ENCODE measurements at places on chromosomes 16 and 17.
A peak's percentile ranks its signal among the peaks of the same experiment; 100 is the strongest.

DNA sequence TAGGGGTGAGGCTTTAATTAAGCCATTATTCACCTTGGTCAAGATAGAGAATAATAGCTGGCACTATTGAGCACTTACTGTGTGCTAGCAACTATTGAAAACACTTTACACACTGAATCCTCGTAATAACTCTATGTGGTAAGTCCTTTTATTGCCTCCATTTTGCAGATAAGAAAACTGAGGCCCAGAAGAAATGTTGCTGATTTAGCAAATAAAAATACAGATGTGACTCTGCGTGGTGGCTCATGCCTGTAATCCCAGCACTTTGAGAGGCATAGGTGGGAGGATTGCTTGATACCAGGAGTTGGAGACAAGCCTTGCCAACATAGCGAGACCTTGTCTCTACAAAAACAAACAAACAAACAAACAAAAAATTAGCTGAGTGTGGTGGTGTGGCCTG lies 19.4 kb downstream of the OTOA start:
- DNase-seq, result no peak

GRCh38 chr17:63537991-63538692 lies 12.1 kb upstream of the DCAF7 start:
- DNase-seq, result no peak

DNA sequence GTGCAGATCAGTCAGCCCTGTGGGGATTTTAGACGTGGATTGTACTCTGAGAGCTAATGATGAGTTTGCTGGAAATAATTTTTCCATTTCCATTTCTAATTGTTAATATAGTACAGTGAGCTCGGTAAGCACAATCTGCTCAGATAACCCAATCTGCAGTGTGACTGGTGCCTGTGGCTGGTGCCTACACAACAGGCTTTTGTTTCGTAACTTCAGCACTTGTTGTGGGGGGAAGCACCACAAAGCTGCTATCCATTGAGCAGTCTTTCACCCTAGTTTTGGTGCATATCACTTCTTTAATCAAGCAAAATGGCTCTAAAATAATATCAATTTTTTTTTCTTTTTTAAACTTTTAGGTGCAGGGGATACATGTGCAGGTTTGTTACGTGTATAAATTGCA lies 534.9 kb upstream of the HSBP1 start:
- DNase-seq, result no peak

GRCh38 chr16:57226701-57227621 lies 18.1 kb upstream of the ARL2BP start:
- no peak for DNase-seq

DNA sequence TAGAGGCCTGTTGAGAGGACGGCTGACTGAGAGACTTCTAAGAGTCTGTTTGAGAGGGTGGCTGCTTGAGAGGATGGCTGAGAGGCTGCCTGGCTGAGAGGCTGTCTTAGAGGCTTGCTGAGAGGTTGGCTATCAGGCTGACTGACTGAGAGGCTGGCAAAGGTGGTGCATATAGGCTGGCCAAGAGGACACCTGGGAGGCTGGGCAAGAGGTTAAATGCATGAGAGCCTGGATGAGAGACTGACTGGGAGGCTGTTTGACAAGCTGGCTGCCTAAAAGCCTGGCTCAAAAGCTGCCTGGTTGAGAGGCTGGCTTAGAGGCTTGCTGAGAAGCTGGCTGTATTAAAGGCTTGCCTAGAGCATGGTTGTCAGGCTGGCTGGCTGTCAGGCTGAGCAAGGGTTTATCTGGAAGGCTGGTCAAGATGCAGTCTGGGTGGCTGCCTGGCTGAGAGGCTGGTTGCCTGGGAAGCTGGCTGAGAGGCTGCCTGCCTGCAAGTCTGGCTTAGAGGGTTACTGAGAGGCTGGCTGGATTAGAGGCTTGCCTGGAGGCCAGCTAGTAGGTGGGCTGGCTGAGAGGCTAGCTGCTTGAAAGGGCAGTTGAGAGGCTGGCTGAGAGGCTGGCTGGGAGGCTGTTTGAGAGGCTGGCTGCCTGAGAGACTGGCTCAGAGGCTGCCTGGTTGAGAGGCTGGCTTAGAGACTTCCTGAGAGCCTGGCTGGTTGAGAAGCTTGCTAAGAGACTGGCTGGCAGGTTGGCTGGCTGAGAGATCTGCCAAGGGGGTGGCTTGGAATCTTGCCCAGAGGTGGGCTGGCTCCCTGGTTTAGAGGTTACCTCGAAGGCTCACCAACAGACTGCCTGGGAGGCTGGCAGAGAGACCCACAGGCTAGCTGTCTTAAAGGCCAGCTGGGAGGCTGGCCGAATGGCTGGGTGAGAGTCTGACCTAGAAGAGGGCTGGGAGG lies 38.3 kb upstream of the ACSM2B start:
- no peak for DNase-seq

DNA sequence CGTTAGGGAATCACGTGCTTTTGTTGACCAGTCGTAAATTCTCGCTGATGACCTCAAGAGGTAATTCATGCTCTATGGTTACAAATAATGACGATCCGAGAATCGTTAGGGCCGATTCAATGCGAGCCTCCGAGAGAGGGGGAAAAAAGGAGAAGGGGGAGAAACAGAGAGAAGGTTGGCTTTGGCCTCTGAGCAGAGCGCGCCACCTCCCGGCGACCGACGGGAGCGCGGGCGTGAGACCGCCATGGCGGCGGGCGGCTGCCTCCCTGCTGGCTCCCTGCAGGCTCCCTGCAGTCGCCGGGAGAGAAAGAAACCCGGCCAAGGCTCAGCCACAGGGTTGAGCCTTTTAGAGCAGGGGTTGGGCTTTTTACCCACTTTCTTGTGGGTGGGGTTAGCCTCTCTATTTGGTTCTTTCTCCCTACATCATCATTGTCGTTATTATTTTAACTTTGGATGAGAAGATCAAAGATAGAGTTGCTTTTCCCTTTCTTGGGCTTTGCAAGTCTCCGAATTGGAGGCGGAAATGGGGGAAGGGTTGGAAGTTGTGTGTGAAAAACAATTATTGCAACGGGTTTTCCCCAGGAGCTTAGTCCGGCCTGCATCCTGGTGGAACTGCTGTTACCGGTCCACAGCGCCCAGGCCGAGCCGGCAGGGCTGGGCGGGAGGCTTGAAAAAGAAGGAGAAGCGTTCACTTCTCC lies 410 bp upstream of the HOXB5 start:
- DNase-seq, result no peak

DNA sequence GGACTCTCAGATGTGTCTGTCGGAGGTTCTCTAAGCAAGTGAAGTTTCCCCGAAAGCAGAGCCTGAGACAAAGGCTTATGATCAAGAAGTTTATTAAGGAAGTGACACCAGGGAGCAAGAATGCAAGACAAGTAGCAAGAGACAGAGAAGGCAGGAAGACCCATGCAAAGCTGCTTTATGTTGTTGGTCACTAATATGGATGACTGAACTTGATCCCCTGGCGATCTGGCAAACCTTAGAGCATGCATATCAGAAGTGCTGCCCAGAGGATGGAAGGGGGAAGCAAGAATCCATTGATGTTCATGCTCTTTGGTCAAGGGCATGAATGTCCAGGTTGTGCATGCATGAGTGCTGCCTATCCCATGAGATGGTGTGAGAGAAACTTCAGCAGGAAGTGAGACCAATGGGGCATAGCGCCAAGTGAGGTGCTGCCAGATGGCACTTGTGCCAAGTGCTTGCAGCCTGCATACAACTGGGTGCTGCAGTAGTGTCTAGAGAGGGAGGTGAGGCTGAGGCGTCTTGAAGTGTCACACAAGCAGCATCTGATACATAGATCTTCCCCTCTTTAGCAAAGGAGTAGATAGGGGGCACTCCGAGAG lies 176.5 kb downstream of the SALL1 start:
- DNase-seq, result no peak

GRCh38 chr16:29877266-29877961 lies 14.4 kb upstream of the CDIPT start:
- DNase-seq, result peak; percentile 80

DNA sequence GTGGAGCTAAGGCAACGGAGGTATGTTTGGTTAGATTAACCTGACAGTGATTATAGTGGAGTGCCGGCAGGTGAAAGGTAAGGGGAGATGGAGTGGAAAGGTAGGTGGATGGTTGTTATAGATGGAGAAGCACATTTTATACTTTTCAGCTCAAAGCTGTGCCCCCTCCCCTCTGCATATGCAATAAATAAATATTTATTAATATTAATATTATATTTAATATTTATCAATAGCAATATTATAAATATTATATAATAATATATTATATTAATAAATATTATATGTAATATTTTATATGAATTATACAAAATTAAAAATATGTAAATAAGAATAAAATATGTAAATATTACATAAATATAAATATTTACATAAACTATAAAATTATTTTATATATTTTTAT lies 70.0 kb downstream of the WSCD1 start:
- no peak for DNase-seq

GRCh38 chr16:51383909-51384308 lies 232.8 kb upstream of the SALL1 start:
- peak; percentile 19 for DNase-seq

- DNase-seq, result no peak
Observed at GRCh38 chr16:85171759-85172454, 59.6 kb upstream of the CIBAR2 start.

DNA sequence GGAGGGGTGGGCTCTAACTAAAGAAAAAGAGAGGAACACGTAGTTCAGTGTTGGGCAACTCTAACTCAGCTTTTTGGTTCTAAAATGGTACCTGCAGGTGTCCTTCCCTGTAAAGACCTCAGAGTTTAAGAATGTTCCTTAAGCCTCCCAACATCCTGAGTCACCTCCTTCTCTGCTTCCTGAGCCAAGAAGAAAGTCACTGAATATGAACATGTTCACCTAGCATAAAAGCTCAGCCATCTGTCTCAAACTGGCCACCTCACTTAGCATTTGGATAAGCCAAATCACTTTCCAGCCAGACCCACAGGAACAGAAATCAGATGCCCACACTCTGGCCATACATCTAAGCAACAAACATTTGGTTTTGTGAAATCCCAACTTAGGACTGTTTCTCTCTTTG lies 3.7 kb downstream of the TMEM98 start:
- no peak for DNase-seq

DNA sequence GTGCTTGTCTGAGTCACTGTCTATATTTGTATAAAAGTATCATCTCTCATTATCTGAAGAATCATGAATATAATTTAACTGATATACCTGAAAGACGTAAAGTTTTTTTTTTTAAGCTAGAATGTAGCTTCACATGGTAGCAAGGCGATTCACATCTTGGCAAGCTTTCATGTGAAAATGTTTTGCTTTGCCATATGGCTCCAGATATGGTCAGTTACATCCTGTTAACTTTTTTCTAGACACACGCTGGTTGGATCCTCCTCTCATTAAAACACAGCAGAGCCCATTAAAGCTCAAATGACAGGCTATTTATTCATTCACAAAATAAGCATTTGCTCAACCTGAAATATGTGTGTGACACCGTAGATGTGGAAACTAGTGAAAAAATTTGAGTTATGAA lies 412.8 kb downstream of the KIF2B start:
- DNase-seq, result no peak

DNA sequence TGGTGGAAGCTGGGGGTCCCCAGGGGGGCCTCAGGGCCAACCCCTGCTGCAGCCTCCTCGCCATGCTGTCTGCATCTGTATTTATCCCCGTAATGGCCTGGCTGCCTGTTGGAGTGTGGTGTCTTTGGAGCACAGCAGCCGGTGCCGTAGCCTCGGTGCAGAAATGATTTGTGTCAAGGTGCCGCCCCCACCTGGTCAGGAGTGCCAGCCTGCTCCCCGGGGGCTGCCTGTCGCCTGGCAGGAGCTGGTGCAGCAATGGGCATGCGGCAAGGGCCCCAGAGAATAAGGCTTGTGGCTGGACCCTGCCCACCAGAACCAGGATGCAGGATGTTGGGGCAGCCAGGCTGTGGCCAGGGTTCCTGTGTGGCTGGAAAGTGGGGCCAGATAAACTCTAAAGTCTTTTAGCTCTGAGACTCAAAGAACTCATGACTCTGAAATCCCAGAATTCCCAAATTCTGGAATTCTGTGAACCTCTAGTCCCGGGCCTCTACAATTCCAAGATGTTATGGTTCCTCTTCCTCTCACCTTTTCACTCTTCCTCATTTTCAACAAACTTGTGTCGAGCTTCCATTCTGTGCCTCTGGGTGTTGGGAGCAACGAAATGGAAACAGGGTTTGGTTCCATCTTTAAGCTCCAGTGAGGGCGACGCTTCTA lies 5.9 kb downstream of the CPNE2 start:
- no peak for DNase-seq

DNA sequence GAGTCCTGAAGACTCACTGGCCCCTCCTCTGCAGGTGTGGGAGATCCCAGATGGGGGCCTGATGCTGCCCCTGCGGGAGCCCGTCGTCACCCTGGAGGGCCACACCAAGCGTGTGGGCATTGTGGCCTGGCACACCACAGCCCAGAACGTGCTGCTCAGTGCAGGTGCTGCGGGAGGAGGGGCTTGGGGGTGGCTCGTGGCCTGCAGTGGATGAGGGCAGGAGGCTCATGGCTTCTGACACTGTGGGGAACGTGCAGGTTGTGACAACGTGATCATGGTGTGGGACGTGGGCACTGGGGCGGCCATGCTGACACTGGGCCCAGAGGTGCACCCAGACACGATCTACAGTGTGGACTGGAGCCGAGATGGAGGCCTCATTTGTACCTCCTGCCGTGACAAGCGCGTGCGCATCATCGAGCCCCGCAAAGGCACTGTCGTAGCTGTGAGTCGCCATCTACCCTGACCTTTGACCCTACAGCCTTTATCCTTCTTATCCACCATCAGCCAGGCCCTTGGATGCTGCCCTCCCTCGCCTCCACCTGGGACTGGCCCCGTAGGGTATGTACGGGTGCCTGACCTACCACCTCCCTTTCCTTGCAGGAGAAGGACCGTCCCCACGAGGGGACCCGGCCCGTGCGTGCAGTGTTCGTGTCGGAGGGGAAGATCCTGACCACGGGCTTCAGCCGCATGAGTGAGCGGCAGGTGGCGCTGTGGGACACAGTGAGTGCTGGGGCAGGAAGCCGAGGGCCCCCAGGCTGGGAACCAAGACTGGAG lies 3.6 kb downstream of the CORO1A start:
- no peak for DNase-seq

GRCh38 chr17:75239778-75240393 lies 21.5 kb downstream of the GGA3 start:
- no peak for DNase-seq

- no peak for DNase-seq
Observed at GRCh38 chr17:13734880-13735279, 133.2 kb upstream of the HS3ST3A1 start.

- no peak for DNase-seq
Observed at GRCh38 chr17:32870027-32870670, 6.8 kb downstream of the MYO1D start.

- DNase-seq, result no peak
Observed at GRCh38 chr17:78272914-78273258, 41.5 kb downstream of the TMEM235 start.

DNA sequence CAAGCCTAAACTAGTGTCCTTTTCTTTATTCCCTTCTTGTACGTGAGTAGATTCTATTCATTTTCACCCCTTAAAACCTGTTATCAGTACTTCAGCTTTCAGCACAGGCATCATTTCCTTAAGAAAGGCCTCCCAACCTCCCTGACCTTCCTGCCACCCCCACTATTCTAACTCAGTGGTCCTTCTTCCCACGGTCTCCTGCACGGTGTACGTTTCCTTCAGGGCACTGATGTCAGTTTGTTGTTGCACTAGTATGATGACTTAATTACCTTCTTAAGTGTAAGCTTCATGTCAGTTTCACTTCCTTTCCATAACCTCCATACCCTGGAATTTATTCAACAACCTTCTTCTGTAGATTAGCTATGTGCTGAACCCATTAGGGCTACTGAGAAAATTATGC lies 484.2 kb downstream of the HS3ST4 start:
- DNase-seq, result no peak

Data from RWPE1 (cell line).